ENCODE measurements at places on chromosomes 7 and 10. TPM values are rescaled to one million over a fixed set of nuclear protein-coding genes. Genes with fewer than 3 reads are reported as not detected.

CALML3 gene
- total RNA-seq = 0.09 TPM

NME8 gene
- total RNA-seq = not detected

METTL27 gene
- 2.5 TPM for total RNA-seq

FEZF1 gene
- total RNA-seq = not detected

VWDE gene
- total RNA-seq = 7.2 TPM

CTBP2 gene
- 57.7 TPM for total RNA-seq

CALML5 gene
- not detected for total RNA-seq

ADAM22 gene
- total RNA-seq = 111 TPM

TOMM7 gene
- 72.9 TPM for total RNA-seq

Data from cerebellum (tissue), 4 donors.